ENCODE measurements at places on chromosomes 7 and 10. TPM values are rescaled to one million over a fixed set of nuclear protein-coding genes. Genes with fewer than 3 reads are reported as not detected.

DNA sequence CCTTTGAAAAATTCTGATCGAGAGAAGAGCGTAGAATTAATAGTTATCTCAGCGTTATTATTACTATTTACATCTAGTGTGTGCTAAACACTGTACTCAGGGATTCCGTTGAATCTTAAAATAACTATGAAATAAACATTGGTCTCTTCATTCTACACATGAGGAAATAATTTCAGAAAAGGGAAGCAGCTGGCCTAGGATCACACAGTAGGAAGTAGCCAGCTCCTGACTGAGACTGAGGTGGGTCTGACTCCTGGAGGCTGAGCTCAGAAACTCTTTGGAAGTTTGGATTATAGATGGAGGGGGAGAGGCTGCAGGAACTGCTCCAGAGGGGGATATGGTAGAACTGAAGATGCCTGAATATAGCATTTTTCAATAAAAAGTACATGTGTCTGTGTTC, 183.9 kb upstream of the WDR11 start:
- DNase-seq = no peak
- H3K4me3 ChIP-seq = no peak overlapping the region
- H3K27me3 ChIP-seq = peaks cover 40% of the 10 kb centered on the region
- no peak overlapping the region for H3K27ac ChIP-seq

- no peak overlapping the region for H3K4me3 ChIP-seq
- no peaks in the 10 kb centered on the region for H3K27me3 ChIP-seq
- peaks cover 10% of the 10 kb centered on the region for H3K4me1 ChIP-seq
- peak overlapping the region; percentile 92 for H3K27ac ChIP-seq
- no peaks in the 10 kb centered on the region for H3K36me3 ChIP-seq
Measured at GRCh38 chr10:93746844-93747284, 10.9 kb upstream of the LGI1 start.

GRCh38 chr10:120614680-120615079, 157.7 kb downstream of the PLPP4 start:
- H3K36me3 ChIP-seq = no peaks in the 10 kb centered on the region
- H3K27me3 ChIP-seq = peaks cover 38% of the 10 kb centered on the region
- H3K4me1 ChIP-seq = no peaks in the 10 kb centered on the region
- DNase-seq = no peak

- DNase-seq = no peak
- H3K36me3 ChIP-seq = no peaks in the 10 kb centered on the region
- H3K27me3 ChIP-seq = no peaks in the 10 kb centered on the region
- peaks cover 6% of the 10 kb centered on the region for H3K4me1 ChIP-seq
- H3K27ac ChIP-seq = no peak overlapping the region
Measured at GRCh38 chr10:103748020-103748419, 107.4 kb downstream of the SH3PXD2A start.

GRCh38 chr10:6128087-6128486, 39.3 kb downstream of the RBM17 start:
- no peak for DNase-seq
- no peaks in the 10 kb centered on the region for H3K36me3 ChIP-seq
- H3K4me1 ChIP-seq = peaks cover 19% of the 10 kb centered on the region
- H3K27ac ChIP-seq = no peak overlapping the region
- H3K4me3 ChIP-seq = no peak overlapping the region

GRCh38 chr7:152759949-152760853, 649 bp downstream of the ACTR3B start:
- DNase-seq = no peak
- peaks cover 14% of the 10 kb centered on the region for H3K4me1 ChIP-seq
- peak overlapping the region; percentile 85 for H3K4me3 ChIP-seq
- peak overlapping the region; percentile 89 for H3K27ac ChIP-seq

DNA sequence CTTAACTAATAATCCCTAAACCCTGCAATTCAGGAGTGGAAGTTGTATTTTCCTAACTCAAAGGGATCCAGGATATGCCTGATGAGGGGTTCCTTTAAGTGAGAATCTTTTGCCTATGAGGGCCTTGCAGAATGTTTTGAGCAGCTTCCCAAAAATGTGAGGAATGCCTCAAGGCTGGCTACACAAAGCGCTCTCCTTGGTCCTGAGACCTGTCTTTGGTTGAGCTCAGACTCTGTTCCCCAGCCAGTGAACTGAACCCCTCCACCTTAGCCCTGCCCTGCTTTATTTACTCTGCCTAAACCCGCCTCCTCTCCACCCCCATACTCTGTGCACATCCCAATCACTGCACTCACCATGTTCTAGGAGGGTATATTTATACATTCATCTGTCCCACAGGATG, 108.6 kb downstream of the NRCAM start:
- no peak overlapping the region for H3K4me3 ChIP-seq
- DNase-seq = peak; percentile 56

GRCh38 chr7:133339772-133340171, 86.9 kb downstream of the EXOC4 start:
- H3K36me3 ChIP-seq = peaks cover 68% of the 10 kb centered on the region
- H3K4me1 ChIP-seq = no peaks in the 10 kb centered on the region
- H3K27me3 ChIP-seq = no peaks in the 10 kb centered on the region
- no peak overlapping the region for H3K27ac ChIP-seq

DNA sequence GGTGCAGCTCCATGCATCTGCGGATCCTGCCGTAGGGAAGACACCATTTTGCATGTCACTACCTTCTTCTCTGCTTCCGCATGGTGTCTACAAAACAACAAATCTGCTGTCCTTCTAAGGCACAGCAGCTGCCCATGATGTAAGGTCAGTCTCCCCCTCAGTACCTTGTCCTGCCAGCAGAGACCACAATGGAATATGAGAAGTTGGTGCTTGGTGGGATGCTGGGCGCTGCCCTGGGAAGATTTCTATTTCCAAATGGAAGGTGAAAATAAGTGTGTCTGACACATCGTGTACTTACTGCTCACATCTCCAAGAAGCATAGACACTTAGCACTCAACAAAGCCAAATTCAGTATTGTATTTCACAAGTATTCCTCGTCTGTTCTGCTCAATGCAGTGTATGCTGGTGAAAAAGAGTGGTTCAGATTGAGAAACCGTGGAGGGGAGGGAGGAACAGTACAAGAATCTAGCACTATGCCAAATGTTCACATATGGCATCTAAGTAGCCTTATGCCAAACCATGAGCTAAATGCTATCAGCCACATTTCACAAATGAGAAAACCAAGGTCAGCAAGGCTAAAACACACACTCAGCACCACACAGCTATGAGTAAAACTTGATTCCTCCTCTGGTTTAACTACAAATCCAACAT, 95.0 kb downstream of the GRB10 start:
- no peak overlapping the region for H3K4me3 ChIP-seq
- no peaks in the 10 kb centered on the region for H3K27me3 ChIP-seq
- peaks cover 6% of the 10 kb centered on the region for H3K36me3 ChIP-seq

DNA sequence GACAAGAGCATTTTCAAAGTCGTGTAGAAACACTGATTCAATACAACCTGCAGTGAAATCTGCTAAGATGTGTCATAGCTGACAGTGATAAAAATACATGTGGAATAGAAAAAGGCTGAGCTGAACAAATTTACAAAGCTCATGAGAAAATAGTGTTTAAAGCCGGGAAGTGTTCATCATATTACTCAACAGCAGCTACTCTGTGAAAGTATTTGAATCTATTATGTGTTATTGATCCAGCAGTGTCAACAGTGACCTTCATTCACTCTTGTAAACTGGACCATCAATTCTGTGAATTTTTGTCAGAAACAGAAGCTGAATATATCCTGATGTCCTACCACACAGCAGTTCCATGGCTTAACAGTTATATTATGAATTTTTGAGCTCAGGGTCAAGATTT, 11.6 kb downstream of the DYDC1 start:
- no peak overlapping the region for H3K4me3 ChIP-seq
- H3K27ac ChIP-seq = no peak overlapping the region
- no peaks in the 10 kb centered on the region for H3K36me3 ChIP-seq
- DNase-seq = no peak

GRCh38 chr10:132404911-132405462, 8.0 kb downstream of the PWWP2B start:
- DNase-seq = no peak
- peaks cover 49% of the 10 kb centered on the region for H3K4me1 ChIP-seq
- no peaks in the 10 kb centered on the region for H3K27me3 ChIP-seq
- H3K27ac ChIP-seq = no peak overlapping the region

- H3K36me3 ChIP-seq = peaks cover 6% of the 10 kb centered on the region
- peak overlapping the region; percentile 99 for H3K27ac ChIP-seq
- DNase-seq = peak; percentile 77
Measured at GRCh38 chr10:132407846-132408278, 10.9 kb downstream of the PWWP2B start.

DNA sequence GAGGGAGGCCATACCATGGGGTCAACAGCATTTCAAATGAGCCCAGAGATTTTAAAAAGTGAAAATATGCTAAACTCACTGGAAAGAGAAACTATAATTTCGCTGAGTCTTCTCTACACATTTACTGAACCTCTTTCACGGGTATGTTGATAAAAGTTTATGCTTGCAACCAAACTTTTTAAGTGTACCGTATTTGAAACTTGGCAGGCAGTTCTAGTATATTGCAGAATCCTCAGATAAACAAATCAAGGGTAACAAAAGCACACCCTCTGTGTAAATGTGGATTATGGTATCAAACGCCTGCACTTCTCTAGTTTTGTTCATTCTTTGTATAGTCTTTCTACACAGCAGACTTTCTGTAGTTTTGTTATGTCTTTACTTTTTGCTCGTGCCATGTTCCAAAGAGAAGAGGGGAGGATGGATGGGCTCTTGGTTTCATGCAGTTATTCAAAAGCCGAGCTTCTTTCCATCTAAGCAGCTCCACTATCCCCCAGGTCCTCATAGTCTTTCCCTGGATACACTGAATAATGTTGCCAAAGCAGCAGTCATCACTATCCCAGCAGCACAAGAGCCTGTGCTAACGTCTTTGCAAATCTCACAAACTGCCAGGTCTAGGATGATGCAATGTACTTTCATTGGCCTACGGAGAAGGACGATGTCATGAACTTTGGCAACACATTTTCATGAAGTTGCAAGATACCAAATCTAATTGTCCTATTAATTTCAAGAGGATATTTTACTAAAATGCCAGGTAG, 131.2 kb downstream of the MPP7 start:
- H3K36me3 ChIP-seq = peaks cover 3% of the 10 kb centered on the region
- H3K4me3 ChIP-seq = no peak overlapping the region
- DNase-seq = no peak
- no peak overlapping the region for H3K27ac ChIP-seq

DNA sequence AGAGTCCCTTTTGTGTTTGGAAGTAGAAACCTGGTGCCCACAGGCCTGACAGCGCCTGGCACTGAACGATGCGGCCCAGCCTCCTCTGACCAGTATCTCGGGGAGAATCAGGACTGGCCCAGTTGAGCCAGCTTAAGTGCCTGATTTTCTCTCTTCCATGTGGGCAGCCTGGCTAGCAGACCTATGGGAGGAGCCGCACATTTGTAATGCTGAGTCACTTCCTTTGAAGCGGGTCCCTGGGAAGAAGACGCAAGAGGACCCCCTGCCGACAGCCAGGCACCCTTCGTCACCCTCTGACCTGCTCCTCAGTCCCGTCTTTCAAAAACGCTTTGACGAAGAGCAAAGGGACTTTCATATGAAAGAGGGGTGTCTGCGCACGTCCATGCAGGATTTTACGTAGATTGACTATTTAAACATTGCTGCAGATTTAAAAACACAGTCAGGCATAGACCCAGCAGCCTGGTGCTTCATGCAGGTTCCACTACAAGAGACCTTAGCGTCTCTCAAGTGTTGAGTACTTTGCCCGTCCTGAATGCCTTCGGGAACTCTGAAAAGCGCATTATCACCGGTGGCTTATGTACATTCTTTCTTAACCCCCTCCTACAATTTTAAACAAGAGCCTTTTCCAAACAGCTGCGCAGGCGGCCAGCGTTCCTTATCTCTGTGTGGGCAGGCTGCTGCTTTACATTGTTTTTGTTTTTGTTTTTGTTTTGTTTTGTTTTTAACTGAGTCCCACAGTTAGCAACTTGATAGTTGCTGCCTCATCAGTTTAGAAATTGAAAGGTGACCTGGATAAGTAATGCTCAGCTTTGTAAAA, 36.5 kb upstream of the AP5Z1 start:
- H3K36me3 ChIP-seq = peaks cover 18% of the 10 kb centered on the region
- peak overlapping the region; percentile 94 for H3K27ac ChIP-seq
- DNase-seq = no peak
- H3K4me1 ChIP-seq = peaks cover 25% of the 10 kb centered on the region
- peak overlapping the region; percentile 55 for H3K4me3 ChIP-seq

GRCh38 chr7:106844279-106844997, 20.6 kb upstream of the PIK3CG start:
- no peaks in the 10 kb centered on the region for H3K36me3 ChIP-seq
- peaks cover 34% of the 10 kb centered on the region for H3K27me3 ChIP-seq
- no peak for DNase-seq
- H3K4me1 ChIP-seq = peaks cover 6% of the 10 kb centered on the region
- H3K4me3 ChIP-seq = no peak overlapping the region

DNA sequence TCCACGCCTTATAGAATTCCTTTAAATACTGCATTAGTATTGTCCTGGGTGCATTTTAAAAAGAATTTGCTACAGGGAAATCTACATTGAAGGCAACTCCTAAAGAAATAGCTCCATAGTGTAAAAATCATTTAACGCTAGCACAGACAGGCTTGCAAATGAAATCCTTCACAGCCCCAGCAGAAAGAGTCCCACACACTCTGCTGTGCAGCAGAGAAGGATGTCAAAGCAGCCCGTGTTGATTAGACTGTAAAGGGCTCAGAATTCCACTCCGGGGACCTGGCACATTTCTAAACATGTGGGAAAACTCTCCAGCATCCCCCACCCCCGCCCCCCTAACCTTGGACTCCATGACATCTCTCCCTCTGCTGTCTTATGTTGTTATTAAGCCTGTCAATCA, 176.8 kb downstream of the CALN1 start:
- H3K36me3 ChIP-seq = no peaks in the 10 kb centered on the region
- peaks cover 2% of the 10 kb centered on the region for H3K4me1 ChIP-seq
- no peak overlapping the region for H3K4me3 ChIP-seq
- no peak overlapping the region for H3K27ac ChIP-seq
- H3K27me3 ChIP-seq = peaks cover 29% of the 10 kb centered on the region

DNA sequence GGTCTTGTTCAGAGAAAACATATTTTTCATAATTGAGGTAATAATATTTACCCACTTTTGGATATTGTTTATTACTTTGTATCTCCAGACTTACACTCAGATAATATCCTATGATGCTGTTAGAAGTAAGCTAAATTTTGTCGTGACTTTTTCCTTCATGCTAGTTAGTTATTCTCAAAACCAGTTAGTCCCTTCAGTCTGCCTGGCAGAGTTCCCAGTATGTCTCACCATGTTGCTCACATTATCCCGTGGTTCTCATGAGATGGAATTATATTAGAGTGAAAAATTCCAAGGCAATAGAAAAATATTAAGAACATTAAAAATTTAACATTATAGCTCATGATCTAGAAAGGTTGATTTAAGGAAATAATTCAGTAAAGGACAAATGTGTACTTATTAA, 81.5 kb upstream of the SMIM30 start:
- H3K4me1 ChIP-seq = no peaks in the 10 kb centered on the region
- no peaks in the 10 kb centered on the region for H3K36me3 ChIP-seq
- no peak overlapping the region for H3K27ac ChIP-seq
- H3K27me3 ChIP-seq = peaks cover 11% of the 10 kb centered on the region
- no peak for DNase-seq
- no peak overlapping the region for H3K4me3 ChIP-seq

WBP1L gene
- 56.7 TPM for total RNA-seq

RPEL1 gene
- total RNA-seq = not detected

NOS3 gene
- 7.8 TPM for total RNA-seq

CPA4 gene
- total RNA-seq = 4.1 TPM

ANKRD30A gene
- not detected for total RNA-seq

SNCG gene
- total RNA-seq = 92.0 TPM

NPFFR1 gene
- total RNA-seq = 0.14 TPM

CACNB2 gene
- 13.0 TPM for total RNA-seq

KCNMA1 gene
- total RNA-seq = 44.0 TPM

MYOZ1 gene
- 1.7 TPM for total RNA-seq

GPR85 gene
- total RNA-seq = 1.8 TPM

PDSS1 gene
- 9.1 TPM for total RNA-seq

UNC5B gene
- total RNA-seq = 91.5 TPM

GATA3 gene
- total RNA-seq = 59.6 TPM

NUTM2D gene
- 10.1 TPM for total RNA-seq

LRRC18 gene
- not detected for total RNA-seq

Measured in mesothelial cell of epicardium (in vitro differentiated cells).